ENCODE measurements at places on chromosomes 1 and 21.
A peak's percentile ranks its signal among the peaks of the same experiment; 100 is the strongest.

- DNase-seq: no peak
Observed at GRCh38 chr1:34898330-34898761, 31.1 kb downstream of the DLGAP3 start.

DNA sequence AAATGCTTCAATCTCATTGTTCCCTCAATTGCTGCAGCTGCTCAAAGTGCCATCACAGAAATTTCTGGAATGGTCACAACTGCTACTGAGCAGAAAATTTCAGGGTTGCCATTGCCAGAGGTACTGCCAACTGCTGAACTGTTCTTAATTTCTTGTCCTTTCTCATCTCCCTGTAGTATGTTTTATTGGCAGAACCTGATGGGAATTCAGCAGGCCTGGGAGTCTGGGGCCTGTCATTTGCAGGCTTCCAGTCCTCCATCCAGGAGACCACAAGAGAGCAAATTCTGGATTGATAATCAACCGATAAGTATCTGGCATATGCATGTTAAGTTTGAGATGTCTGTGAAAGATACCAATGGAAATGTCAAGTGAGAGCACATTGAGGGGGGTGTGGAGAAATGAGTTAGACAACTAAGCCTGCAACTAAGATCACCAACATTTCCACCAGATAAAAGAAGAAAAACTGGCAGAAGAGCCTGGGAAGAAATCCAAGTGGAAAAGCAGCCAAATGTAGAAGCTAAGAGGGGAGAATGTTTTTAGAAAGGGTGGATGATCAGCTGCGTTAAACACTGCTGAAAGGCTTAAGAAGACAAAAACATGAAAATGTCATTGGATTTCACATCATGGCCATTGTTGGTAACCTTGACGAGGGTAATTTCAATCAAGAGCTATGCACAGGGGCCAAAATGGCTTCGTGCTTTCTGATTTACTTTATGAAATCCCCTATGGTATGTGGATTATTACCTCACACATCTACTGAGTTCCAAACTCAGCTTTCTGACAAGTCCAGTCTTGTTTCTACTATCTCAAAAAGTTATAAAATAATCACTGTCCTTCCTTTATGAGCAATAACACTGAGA lies 648.1 kb downstream of the PLPP3 start:
- no peak for DNase-seq

- DNase-seq: no peak
Observed at GRCh38 chr1:244874974-244875579, 10.7 kb upstream of the HNRNPU start.

DNA sequence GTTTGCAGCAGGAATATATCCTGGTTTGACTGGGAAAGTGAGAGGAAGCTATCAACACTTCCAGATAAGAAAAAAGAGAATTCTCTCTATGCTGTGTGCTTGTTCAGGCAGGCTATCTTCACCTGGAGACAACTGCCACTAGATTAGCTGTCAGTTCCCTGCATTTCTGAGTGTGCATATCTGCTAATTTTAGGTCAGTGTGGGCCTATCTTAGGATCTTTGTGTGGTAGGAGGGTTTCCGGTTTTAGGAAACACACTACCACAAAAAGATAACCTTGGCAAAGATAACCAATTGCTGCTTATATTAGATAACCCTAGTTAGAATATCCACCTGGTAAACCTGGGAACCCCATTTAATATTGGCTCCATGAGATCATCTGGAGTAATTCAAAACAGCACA lies 22.5 kb upstream of the GBP5 start:
- no peak for DNase-seq

- no peak for DNase-seq
Observed at GRCh38 chr1:175120511-175120910, 52.9 kb downstream of the TNN start.

GRCh38 chr1:177817937-177818875 lies 151.7 kb downstream of the SEC16B start:
- DNase-seq: no peak

- no peak for DNase-seq
Observed at GRCh38 chr1:34590211-34590623, 164.6 kb upstream of the GJB5 start.

DNA sequence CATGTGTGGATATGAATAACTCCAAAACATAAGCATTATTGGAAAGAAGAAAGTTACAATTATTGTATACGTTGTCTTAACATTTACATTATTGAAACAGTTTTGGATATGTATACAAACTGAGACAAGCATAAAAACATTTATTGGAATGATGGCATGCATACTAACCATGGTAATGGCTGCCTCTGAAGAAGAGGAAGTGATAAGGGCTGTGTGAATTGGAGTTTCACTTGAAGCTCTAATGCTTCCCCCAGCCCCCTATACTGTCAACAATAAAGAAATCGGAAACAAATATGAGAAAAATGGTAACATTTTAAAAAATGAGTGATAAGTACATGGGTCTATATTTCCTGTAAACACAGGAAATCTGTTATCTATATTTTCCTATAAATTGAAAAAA lies 367.7 kb upstream of the DPYD start:
- DNase-seq: no peak

DNA sequence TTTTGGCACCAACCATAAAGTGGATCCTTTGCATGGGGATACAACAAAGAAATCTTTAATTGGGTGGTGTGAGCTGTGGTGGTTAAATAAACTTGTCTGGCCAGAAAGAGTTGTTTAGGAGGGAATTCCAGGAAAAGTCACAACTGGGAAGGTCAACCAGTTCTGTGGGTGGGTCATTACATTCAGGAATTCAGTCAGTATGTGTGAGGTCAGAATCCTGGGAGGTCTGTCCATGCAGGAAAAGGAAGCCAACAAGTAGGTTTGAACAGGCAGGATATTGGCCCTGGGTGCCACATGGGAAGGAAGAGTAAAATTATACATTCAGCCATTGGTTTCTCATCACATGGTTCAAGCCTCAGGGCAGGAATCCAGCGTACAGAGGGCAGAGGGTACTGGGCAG lies 162.3 kb upstream of the ADAMTS5 start:
- DNase-seq: no peak

DNA sequence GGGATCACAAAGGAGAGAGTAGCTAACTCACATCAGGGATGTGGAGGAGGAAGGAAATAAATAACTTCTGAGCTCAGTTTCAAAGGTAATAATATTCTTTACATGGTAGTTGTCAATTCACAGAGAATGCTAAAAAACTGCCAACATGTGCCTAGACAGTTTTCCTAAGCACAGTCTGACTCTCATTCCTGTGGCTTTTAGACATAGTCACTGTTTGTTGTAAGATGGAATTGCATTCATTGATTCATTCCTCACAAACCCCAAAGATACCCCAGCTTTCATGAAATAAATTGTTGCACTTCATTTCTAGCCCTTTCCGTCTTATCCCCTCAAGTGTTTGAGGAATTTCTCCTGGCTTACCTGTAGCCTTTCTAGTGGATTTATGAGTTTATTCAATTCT lies 263.9 kb downstream of the NTNG1 start:
- DNase-seq: no peak

DNA sequence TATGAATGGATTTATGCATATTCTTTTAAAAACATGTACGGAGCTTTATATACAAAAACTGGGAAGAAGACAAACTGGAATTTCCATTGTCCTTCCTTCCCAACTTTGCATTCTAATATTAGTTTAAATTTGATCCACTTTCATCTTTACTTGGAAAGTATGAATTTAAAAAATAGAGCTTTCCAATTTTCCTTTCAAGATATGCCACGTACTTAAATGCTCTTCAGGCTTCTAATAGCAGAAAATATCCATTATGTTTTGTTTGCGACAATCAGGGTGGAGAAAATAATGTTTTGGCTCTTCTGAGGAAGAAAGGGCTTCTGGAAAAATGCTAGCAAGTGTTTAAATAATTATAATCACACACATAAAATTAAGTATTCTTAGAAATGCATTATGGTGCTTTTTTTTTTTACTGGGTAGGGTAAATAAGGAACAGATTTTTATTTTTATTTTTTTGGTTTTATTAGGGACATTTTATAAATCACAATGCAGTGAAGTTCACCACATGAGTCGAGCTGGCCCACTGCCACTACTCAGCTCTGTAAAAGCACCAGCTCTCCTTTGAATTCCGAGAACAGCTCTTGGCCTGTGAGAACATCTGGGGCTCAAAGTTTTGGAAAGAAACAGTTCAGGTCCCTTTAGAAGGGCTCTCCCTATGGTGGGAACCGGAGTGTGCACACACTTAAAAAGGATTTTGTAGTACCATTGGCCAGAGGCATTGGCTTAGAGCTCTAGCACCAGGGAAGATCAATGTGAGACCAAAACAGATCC lies 287.4 kb upstream of the LYPLAL1 start:
- no peak for DNase-seq

- DNase-seq: no peak
Observed at GRCh38 chr1:26748351-26748750, 39.4 kb upstream of the PIGV start.

DNA sequence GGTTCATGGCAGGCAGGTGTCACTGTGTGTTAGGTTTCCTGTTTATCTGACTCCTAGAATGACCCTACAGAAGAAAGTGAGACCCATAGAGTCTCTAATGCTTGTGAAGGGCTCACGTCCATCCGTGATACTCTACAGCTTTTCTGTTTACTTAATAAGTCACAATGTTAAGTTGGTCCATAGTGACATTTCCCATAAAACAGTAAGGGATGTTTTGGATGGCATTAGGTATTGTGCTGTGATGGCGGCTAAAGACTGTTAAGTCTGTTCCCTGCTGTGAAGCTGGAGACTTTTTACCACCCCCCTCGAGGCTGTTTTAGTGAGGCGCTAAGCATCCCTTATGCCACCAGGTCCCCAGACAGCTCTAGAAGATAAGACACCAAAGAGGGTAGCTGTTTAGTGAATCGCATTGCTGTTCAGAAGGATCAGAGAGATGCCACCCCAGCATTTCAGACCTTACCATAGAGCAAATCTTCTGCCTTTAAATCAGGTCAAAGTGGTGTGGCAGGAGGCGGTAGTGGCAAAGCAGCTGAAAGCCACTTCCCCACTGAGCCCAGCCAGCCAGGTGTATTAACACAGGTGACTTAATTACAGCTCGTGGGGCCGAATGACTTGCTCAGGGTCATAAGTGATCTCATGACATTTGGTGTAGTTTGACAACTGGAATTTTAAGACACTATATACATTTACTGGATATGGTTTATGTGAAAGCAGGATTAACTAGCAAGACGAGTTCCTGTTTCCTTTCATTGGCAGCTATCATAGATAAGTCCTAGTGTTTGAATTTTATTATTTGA lies 25.0 kb downstream of the SLC37A1 start:
- DNase-seq: no peak

- peak; percentile 60 for DNase-seq
Observed at GRCh38 chr1:175219774-175220173, 27.2 kb upstream of the KIAA0040 start.

- DNase-seq: no peak
Observed at GRCh38 chr1:53414632-53415031, 44.6 kb upstream of the DMRTB1 start.

DNA sequence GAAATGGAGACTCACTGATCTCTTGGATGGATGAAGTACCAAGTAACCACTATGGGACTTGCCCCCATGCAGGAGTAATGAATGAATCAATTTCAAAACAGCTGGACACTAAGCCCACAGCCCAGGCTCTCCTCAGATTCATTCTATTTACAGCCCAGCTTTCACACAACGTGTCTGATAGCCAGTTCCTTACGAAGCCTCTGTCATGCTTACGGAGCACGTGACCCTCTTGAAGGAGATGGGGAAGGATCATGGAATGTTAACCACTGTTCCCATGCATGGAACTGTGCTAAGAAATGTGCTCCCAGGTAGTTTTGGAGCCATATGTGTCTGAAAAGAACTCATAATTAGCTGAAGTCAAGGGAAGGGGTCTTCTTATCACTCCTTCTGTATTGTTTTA lies 124.1 kb downstream of the KIF26B start:
- DNase-seq: no peak

GRCh38 chr1:28864695-28865094 lies 49.7 kb upstream of the EPB41 start:
- DNase-seq: no peak

DNA sequence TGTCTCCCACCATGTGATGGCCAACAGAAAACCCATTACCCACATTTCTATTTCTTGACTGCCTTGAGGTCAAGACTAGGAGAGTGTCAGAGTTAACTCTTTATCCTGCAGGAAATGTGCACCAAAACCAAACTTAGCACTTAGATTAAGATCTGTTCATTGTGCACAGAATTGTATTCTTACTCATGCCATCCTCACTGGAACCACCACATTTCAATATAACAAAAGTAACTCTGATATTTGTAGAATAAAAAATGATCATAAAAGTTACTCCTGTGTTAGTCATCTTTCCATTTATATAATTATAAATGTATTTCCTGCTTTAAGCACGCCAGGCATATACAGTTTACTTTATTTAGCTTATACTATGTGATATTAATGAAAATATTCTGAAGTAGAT lies 193.0 kb upstream of the DPYD start:
- DNase-seq: no peak

DNA sequence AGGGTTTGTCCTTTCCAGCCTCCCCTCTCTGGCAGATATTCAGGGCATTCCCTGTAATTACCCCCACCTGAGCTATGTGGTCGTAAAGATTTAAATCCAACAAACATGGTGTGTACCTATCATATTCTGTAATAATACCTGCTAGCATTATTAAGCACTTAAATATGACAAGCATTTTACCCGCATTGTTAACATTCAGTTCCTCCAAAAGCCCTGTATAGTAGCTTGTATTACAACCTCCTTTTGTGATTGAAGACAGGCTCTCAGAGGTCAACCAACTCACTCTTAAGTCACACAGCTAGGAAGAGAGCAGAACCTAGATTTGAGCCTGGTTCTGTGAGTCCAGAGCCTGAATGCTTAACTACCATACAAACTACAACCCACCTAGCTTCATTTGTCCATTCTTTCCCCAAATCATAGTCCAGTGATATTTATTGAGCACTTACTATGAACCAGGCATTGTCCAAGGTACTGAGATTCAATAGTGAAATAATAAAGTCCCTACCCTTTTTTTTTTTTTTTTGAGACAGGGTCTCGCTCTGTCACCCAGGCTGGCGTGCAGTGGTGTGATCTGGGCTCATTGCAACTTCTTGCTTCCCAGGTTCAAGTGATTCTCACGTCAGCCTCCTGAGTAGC lies 13.8 kb upstream of the KDM4A start:
- no peak for DNase-seq

- DNase-seq: no peak
Observed at GRCh38 chr1:234188454-234188792, 184.8 kb upstream of the COA6 start.

- peak; percentile 74 for DNase-seq
Observed at GRCh38 chr1:206575165-206575893, 36.9 kb downstream of the EIF2D start.

Data from kidney capillary endothelial cell (primary cell).